ENCODE measurements at places on chromosomes 13 and 19.

DNA sequence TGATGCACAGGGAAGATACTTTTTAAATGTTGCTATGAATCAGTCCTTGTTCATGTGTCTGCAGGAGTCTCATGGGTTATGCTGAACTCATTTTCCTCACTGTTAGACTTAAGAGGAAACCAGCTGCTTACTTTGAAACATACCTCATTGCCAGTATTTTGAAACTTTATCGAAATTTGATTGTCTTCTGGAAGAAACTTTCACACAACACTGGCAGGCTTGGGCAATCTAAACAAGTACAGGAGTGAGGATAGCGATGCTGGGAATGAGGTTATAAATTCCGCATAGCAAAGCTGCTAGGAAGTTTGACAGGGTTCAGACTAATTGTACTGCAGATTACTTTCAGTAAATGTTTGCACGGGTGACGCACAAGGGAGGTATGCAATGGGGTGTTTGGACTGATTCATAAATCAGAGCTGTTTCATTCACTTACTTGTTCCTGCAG, 245.7 kb downstream of the DNAJC15 start:
- DNase-seq = no peak

DNA sequence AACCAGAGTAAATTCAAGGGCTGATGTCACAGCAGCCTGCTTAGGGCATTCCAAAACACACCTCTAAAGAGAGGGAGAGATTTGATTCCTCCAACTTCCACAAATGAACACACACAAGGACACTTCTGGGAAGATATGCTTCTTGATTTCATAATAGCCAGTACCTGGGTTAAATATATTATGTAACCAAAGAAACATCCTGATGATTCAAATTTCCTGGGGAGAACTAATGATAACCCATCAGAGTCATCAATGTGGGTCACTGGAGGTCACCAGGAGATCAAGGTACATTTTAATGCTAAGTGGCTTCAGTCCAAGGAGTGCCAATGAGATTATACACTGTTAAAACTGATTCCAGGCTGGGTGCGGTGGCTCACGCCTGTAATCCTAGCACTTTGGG, 54.0 kb upstream of the DOCK9 start:
- DNase-seq = no peak

DNA sequence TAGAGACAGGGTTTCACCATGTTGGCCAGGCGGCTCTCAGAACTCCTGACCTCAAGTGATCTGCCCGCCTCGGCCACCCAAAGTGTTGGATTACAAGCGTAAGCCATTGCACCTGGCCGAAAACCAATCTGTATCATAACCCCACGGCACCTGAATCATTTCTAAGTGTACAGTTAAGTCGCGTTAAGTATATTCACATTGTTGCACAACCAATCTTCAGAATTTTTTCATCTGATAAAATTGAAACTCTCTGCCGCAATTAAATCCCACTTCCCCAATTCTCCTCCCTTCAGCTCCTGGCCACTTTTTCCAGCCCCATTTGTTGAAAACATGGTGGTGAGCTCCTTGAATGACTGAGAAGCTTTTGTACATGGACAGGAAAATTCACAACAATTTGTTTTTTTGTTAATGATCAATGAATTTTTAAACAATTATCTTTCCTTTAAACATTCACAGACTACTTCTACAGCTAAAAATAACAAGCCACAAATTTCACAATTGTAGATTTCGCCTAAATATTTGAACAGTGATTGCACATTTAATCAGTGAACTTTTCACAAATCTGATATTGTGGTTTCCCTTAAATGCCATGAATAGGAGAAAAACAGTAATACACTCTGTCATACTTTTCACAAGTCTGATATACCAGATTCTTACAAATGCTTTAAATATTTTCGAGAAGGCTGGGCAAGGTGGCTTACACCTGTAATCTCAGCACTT, 13.8 kb downstream of the FGF21 start:
- DNase-seq = no peak

GRCh38 chr19:5143471-5144411, 174.8 kb downstream of the KDM4B start:
- DNase-seq = no peak

DNA sequence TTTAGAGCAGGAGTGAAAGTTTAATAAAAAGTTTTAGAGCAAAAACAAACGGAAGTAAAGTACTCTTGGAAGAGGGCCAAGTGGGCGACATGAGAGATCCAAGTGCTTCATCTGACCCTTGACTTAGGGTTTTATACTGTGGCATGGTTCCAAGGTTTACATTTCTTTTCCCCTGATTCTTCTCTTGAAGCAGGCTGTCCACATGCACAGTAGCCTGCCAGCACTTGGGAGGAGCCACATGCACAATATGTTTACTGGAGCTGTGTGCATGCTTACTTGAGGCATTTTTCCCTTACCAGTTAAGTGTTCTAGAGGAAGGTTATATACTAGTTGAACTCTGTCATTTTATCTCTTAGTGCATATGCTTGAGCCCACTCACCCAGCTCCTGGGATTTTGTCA, 295.6 kb downstream of the TBC1D4 start:
- no peak for DNase-seq

DNA sequence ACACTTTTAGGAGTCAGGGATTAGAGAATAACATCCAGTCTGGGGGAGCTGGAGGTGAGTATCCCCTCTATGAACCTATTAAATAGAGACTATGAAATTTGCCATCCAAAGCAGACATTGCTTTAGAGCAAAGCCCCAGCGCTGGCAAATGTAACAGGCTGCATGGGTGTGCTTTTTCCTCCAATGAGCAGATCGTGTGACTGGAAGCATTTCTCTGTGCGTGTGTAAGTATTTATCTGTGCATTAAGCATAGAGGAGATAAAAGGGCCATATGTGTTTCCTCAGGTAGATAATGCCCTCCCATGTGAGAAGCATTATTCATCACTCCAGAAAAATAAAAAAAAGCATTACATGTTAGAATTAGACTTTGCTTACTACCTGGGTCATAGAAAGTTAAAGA, 924 bp downstream of the TNFSF13B start:
- DNase-seq = no peak

- no peak for DNase-seq
These were observed 103.5 kb downstream of the FOXO1 start for GRCh38 chr13:40562975-40563349.

DNA sequence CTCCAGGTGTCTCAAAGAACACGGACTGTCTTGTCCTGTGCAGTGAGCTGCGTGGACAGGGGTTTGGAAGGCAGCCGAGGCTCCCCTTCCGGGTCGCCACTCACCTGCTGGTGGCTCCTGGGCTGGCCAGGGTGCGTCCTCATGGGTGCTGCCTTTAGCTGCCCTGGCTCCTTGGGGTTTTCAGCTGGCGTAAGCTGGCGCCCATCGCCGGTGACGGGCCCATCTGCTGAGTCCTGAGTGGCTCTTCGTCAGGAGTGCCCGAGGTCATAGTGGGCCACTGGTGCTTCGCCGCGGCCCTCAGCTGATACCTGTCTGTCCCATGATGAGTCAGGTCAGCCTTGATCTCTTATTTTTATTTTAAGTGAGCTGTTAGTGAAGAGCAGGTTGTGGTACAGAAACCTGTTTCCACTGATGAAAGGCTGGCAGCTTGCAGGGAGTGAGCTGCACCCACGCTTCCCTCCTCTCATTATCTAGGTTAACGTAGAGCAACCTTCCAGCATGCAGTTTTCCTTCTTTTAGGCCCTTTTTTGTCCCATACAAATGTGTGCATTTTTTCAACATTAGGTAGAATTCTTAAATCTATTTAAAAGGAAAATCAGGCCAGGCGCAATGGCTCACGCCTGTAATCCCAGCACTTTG, 18.4 kb downstream of the EPN1 start:
- DNase-seq = no peak

- DNase-seq = no peak
These were observed 332.2 kb downstream of the OXGR1 start for GRCh38 chr13:96662036-96662435.

DNA sequence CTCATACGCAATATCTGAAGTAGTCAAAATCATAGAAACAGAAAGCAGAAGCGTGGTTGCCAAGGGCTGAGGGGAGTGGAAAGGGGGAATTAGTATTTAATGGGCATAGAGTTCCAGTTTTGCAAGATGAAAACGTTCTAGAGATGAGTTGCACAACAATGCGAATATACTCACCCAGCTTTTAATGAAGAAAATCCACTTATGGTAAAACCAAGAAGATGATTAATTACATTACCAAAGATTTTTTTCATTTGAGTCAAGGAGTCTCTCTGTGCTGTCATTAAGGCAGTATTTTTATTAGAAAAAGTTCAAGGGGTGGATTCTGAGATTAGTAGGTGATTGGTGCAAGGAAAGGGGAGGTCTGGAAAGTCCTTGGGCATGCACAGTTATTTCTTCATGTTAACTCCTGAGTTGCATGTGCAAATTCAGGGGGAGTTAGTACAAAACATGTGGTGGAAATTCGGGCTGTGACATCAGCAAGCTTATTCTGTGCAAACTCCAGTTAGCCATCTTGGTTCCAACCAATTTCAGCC, 6.9 kb upstream of the CBY2 start:
- DNase-seq = no peak

- no peak for DNase-seq
These were observed 44.3 kb upstream of the KLF2 start for GRCh38 chr19:16280306-16280705.

GRCh38 chr19:13033819-13034611, 38.7 kb downstream of the NFIX start:
- no peak for DNase-seq

GRCh38 chr19:35346193-35347052, 1.3 kb upstream of the FFAR1 start:
- no peak for DNase-seq

DNA sequence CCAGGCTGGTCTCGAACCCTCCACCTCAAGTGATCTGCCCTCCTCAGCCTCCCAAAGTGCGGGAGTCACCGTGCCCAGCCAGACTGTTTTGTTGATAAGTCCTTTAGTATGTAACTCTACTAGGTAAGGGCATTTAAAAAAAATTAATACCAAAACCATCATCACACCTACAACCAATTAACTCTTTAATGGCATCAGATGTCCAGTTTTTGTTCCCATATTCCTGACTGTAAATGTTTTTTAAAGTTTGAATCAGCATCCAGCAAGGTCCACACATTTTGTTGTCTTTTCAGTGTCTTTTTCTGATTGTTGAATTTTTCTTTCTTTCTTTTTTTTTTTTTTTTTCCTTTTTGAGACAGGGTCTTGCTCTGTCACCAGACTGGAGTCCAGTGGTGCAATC, 5.6 kb downstream of the FCGRT start:
- DNase-seq = no peak

GRCh38 chr19:41883821-41884733, 1.1 kb downstream of the ARHGEF1 start:
- DNase-seq = peak; percentile 96

DNA sequence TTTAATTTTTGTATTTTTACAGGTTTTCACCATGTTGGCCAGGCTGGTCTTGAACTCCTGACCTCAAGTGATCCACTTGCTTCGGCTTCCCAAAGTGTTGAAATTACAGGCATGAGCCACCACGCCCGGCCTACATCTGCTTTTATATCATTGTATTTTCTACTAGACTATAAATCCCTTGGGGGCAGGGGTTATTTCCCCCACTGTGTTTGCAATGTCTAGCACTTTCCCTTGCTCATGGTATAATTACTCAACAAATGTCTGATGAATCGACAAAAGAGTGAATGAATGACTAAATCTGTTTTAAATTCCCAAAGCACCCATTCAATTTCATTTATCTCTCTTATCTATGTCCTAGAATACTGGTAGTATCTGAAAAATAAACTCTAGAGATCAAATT, 244.5 kb upstream of the CSNK1A1L start:
- no peak for DNase-seq

- peak; percentile 15 for DNase-seq
These were observed 915 bp upstream of the KCTD12 start for GRCh38 chr13:76887076-76887563.

- DNase-seq = no peak
These were observed 72.1 kb downstream of the KATNAL1 start for GRCh38 chr13:30235216-30235615.

DNA sequence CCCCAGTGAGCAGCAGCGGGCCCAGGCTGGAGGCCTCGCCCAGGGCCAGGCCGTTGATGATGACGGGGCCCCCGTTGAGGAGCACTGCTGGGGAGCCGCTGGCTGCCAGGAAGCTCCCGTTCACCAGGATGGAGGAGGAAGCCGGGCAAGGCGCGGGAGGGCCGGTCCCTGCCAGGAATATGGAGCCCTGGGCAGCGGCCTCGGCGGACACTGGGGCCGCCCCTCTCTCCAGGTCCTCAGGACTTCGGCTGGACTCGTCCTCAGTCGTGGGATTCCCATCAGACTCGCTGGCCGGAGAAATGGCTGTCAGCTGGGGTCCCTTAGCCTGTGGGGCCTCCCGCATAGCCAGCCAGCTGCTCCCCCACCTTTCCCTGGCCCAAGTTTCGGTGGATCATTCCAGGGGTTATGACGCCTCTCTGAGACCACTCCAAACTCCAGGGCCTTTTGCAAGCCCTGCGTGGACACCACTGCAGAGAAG, 2.1 kb downstream of the SIX5 start:
- DNase-seq = no peak

DNA sequence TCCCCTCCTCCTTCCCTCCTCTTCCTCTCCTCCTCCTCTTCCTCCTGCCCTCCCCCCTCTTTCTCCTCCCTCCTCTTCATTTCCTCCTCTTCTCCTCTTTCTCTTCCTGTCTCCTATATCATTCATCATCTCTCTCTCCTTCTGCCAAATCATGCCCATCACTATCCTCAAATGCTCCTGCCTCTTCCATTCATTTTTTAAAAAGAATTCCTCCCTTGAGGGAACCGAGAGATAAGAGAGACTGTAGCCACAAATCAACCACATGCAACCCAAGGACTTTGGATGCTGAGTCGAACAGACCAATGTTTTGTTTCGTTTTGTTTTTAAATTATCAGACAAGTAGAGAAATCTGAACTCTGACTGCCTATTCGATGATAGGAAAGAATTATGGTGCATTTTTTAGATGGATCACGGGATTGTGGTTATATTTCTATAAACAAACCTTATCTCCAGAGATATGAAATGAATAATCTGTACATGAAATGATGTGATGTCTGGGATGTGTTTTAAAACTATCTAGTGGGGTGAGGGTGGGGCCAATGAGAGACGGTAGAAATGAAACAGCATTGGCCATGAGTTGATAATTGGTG, 9.5 kb upstream of the ZNF541 start:
- DNase-seq = no peak

- DNase-seq = no peak
These were observed 1291.0 kb upstream of the SLC10A2 start for GRCh38 chr13:104357174-104357573.

DNA sequence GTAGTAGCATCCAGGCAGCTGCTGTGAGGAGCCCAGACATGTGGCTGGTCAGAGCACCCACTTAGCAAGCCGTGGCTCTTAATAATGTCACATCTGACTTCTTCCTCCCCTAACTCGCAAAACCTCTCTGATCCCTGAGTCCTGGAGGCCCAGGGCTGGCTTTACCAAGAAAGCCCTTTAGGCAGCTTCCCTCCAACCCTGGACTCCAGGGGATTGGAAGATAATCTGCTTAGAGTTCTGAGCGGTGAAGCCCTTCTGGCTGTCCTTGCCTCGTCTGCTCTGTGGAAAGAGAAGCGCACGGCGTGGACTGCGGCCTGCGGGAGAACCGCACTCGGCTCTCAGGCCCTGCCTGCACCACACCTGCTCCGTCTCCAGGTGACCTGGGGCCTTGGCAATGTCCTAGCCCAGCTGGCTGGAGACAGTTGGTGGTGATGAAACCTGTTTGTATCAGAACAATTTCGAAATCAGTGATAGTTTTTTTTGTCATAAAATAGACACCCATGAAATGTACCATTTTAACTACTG, 64.5 kb upstream of the MCF2L start:
- no peak for DNase-seq
